ENCODE measurements at places on chromosomes 16 and 17. TPM values are rescaled to one million over a fixed set of nuclear protein-coding genes. Genes with fewer than 3 reads are reported as not detected.

GRCh38 chr16:31050280-31051030, 17.1 kb downstream of the STX4 start:
- no peak for DNase-seq

DNA sequence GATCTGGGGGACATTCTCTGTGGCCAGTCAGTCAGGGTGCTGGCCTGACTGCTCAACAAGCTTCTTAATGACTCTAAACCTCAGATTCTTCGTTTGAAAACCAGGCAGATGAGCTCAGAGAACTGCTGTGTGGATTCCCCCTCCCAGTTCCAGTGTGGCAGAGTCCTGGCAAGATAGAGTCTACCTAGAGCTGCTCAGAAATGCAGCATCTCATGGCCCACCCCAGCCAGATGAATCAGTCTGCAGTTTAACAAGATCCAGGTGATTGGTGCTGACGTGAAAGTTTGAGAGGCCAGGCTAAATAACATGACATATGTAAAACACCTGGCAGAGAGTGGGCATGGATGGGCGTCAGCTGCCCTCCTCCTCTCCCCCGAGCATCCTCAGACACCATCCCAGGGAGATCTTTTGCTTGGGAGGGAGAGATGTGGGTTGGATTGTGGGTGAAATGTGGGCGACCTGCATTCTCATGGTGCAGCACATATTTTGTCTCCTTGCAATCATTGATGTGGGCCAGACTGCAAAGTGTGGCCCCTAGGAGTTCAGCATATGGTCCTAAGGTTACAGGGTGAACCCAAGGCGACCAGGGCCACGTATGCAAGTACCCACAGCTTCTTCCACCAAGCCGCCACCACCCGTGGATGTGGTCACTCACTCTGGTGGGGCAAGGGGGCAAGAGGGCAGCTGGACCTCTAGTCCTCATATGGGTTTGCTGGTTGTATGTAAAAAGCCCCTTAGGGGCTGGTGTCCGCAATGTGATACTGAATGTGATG, 19.5 kb downstream of the SOCS3 start:
- DNase-seq = no peak

The RCVRN gene
- not detected for total RNA-seq

The ITGAX gene
- not detected for total RNA-seq

GRCh38 chr16:27237219-27238015, 31.2 kb downstream of the NSMCE1 start:
- DNase-seq = no peak

- no peak for DNase-seq
Measured at GRCh38 chr17:2055292-2056205, 646 bp downstream of the HIC1 start.

- peak; percentile 81 for DNase-seq
Measured at GRCh38 chr17:76397687-76398522, 13.5 kb downstream of the SPHK1 start.

The APPBP2 gene
- total RNA-seq = 53.0 TPM

DNA sequence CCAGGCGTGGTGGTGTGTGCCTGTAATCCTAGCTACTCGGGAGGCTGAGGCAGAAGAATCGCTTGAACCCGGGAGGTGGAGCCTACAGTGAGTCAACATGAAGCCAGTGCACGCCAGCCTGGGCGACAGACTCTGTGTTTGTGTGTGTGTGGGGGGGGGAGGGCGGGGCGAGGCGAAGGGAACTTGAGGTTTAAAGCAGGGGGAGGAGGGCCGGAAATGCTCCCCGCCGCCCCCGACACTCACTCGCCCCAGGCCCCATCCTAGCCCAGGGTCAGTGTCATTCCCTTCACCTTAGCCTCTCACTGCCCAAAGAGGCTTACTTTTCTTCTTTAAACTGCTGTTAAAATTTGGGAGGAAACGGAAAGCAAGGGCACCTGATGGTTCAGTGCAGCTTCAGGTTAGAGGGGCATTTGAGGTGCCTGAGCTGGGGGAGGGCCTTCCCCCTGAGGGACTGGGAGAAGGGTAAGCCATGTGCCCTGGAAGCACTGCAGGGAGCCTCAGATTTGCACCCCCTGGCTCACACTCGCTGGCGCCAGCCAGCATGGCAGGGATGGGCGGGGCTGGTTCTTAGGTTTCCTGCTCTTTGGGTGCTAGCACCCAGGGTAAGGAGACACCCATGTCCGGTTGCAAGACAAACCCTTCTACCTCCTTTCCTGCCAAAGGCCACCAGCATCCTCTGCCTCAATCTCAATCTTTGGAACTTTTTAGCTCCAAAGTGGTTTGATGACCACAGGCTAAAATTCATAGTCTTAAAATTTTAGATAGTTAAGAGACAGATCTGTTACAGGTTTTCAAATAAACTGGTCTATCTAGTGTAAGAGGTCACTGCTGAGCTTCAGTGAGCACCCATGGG, 2.2 kb upstream of the LIMD2 start:
- no peak for DNase-seq

The SPATA22 gene
- not detected for total RNA-seq

The ABCA10 gene
- 0.17 TPM for total RNA-seq

- no peak for DNase-seq
Measured at GRCh38 chr17:27848931-27849330, 44.2 kb downstream of the LYRM9 start.

The VTN gene
- total RNA-seq = 0.63 TPM

GRCh38 chr16:31129568-31130335, 5.8 kb downstream of the PRSS8 start:
- DNase-seq = no peak

Data from HFFc6 (cell line).